Natural killer cell treated with Interleukin-12 subunit alpha and Interleukin-12 subunit beta and Interleukin-15 and Interleukin-18, amount 100 ng/mL, for 72 hours (primary cell): ENCODE measurements at places on chromosomes 5 and 9. TPM values are rescaled to one million over a fixed set of nuclear protein-coding genes. Genes with fewer than 3 reads are reported as not detected.

- DNase-seq: no peak
Observed at GRCh38 chr9:83526211-83526610, 12.0 kb downstream of the FRMD3 start.

NPR3 gene
- total RNA-seq: 0.10 TPM

- no peak for DNase-seq
Observed at GRCh38 chr5:158589939-158590338, 509.8 kb downstream of the EBF1 start.

OMD gene
- not detected for total RNA-seq

GRCh38 chr9:69153707-69154521 is 20.2 kb upstream of the TJP2 start:
- no peak for DNase-seq

GRCh38 chr5:154242442-154242841 is 51.9 kb downstream of the GALNT10 start:
- no peak for DNase-seq

- no peak for DNase-seq
Observed at GRCh38 chr9:16637218-16637617, 233.3 kb downstream of the BNC2 start.

PCDHGA9 gene
- total RNA-seq: 0.71 TPM

- no peak for DNase-seq
Observed at GRCh38 chr9:75134495-75134894, 46.2 kb downstream of the OSTF1 start.

GRCh38 chr5:179488975-179489374 is 61.4 kb upstream of the RUFY1 start:
- DNase-seq: no peak

- no peak for DNase-seq
Observed at GRCh38 chr9:34475097-34475496, 16.5 kb downstream of the DNAI1 start.

DNA sequence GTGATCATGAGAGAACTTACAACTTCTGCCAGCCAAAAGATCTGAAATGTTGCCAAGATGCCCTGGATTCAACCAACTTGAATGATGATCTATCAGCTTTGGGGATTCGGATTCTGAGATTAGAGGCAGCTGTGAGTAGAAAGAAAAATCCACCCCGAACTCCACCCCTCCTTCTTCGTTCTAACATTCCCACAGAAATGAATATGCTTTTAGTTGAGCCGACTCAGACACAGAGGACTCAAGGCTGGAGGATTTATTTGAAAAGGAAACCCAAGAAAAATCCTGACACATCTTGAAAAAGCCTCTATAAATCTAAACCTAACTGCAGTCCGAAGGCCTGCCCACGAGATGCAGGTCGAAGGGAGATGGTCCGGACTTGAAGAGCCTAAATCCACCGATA is 275.0 kb downstream of the GAS1 start:
- DNase-seq: no peak

CCDC152 gene
- total RNA-seq: 9.6 TPM

PTGS1 gene
- total RNA-seq: 0.69 TPM

MLLT3 gene
- total RNA-seq: 15.7 TPM

PCAT7 gene
- total RNA-seq: not detected

- DNase-seq: no peak
Observed at GRCh38 chr5:83430130-83431010, 41.2 kb upstream of the VCAN start.

DNA sequence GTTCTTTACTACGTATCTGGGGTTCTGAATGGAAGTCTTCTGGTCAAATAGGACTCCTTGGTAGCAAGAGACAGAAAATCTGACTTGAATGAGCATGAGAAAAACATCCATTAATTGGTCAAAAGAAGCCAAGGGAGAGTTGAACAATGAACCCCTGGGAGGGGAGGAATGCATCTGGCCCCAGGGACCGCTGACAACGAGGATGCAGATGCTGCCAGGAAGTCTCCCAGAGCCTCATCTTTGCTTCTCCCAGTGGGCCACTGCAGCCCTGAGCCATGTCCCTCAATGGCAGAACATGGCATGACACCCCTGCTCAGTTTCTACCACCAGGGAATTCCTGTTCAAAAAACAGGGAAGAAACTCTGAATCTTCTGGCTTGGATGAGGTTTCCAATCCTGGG is 50.5 kb upstream of the ICE1 start:
- DNase-seq: no peak

NMUR2 gene
- total RNA-seq: not detected

RNF14 gene
- 38.2 TPM for total RNA-seq

KIF24 gene
- total RNA-seq: 3.4 TPM

DNA sequence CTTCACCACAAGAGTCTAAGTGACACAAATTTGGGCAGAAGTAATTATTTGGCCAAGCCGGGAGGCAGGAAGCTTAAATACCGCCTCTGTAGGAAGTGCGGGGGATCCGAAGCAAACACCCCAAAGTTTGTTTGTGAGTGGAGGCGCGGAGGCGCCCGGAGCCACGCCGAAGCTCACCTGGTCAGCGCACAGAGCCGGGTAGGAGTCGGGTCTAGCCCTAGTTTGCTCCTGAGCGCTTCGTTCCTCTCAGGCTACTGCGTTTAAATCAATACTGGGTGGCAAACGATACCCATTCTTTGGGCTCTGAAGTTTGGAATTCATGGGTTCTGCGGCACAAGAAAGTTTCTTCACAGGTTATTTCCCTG is 855 bp downstream of the MCC start:
- no peak for DNase-seq

- no peak for DNase-seq
Observed at GRCh38 chr5:85000671-85001070, 616.0 kb upstream of the EDIL3 start.

GFI1B gene
- not detected for total RNA-seq

- no peak for DNase-seq
Observed at GRCh38 chr5:157285310-157286035, 19.6 kb downstream of the CYFIP2 start.

GRCh38 chr5:7668627-7669026 is 182.3 kb downstream of the CFAP90 start:
- no peak for DNase-seq

GRCh38 chr5:122693963-122694362 is 80.9 kb upstream of the SNX2 start:
- DNase-seq: no peak

- no peak for DNase-seq
Observed at GRCh38 chr9:34374339-34374738, 2.4 kb downstream of the MYORG start.

DNA sequence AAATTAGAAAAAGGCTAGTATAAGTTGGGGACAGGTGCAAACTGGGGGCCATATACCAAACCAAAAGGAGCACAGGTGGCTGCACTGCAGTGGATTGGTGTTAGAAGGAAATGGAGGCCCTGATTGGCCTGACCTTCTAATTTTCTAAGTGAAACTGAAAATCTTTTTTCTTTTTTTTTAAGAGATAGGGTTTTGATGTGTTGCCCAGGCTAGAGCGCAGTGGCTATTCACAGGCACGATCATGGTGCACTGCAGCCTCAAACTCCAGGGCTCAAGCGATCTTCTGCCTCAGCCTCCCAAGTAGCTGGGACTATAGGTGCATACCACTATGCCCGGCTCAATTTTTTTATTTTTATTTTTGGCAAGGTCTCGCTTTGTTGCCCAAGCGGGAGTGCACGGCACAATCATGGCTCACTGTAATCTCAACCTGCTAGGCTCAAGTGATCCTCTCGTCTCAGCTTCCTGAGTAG is 9.8 kb upstream of the CCDC69 start:
- no peak for DNase-seq
